ENCODE measurements at places on chromosomes 2 and 18.

DNA sequence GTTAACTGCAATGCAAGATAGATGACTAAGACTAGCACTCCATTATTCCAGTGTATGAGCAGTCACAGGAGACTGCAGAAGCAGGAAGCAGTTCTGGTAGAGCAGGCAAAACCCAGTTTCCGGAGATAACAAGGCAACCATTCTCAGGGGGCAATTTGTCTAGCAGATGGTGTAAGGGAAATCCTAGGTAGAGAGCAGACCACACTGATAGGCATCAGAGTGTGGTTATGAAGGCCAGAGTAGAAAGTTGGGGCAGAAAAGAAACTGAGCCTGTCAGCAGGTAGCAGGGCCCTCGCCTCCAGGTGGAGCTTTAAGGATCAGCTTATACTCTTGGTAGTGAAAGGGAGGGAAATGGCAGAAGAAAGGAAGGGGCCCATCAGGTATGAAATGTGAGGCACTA is 164.4 kb downstream of the PDE11A start:
- no peak for DNase-seq

GRCh38 chr2:73337828-73338227 is 44.5 kb upstream of the EGR4 start:
- no peak for DNase-seq

- DNase-seq = no peak
These were observed 265.7 kb downstream of the MEIS1 start for GRCh38 chr2:66700677-66701066.

GRCh38 chr2:85709401-85709811 is 15.2 kb downstream of the GNLY start:
- no peak for DNase-seq

DNA sequence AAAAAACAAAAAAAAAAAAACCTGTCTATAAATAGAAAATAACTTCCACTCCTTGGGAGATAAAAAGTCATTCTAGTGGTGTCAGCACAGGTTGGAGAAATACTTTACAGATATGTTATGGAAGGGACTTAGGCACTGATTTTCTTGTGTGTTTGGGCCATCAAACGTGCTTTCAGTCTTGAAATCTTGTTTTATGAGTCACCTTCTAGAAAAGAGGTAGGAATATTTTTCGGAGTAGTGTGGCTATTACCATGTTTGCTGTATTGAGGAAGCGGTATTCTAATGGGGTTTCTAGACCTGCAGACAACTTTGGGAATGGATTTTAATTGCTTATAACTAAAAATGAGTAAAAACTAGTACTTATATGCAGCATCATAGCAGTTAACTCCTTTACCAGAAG is 12.0 kb downstream of the HNMT start:
- DNase-seq = no peak

DNA sequence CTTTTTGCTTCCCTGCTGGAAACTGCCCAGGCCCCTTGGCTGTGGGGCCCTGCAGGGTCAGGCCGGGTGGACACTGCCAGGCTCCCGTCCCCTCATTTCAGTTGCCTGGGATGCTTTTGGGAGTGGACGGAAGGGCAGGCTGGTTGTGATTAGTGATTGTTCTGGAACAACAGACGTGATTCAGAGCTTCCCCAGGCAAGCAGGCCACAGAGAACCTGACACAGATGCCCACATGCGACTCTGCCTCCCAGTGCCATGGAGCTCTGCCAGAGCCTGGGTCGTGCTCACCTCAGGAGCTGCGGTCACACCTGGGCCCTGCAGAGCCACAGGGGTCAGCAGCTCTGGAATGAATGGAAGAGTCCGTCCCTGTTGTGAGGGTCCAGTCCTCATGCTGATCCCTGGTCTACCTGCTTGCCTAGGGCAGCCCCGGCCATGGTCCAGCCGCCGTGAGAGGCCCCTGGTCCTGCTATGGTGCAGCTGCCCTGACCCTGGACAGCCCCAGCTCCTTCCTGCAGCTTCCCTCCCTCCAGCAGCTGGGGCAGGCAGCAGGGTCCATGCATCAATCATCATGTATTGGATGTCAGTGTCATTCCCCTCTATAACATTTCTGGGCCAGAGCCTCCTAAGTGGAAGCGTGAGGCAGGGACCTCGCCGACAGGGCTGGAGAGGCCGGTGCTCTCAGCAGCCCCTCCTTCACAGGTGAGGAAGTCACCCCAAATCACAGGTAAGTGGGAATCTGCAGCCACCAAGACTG is 518.6 kb upstream of the MYT1L start:
- no peak for DNase-seq

DNA sequence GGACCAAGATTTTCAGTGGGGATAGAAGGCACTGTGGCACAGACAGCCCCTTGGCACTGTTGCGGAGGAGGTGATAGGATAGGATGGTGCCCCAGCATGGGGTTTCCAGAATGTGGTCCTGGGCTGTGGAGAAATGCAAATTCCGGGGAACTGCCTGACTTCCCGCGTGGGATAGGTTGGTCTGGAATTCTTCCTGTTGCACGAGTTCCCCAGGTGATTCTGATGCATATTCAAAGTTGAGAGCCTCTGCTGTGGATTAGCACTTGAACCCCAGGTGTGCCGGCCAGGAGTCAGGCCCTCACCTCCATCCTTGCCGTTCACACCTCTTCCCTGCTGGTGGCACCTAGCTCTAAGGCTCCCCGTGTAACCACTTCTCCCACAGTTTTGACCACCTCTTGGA is 15.5 kb downstream of the NCK2 start:
- DNase-seq = no peak

GRCh38 chr2:16660114-16660513 is 5.5 kb downstream of the CYRIA start:
- DNase-seq = no peak

DNA sequence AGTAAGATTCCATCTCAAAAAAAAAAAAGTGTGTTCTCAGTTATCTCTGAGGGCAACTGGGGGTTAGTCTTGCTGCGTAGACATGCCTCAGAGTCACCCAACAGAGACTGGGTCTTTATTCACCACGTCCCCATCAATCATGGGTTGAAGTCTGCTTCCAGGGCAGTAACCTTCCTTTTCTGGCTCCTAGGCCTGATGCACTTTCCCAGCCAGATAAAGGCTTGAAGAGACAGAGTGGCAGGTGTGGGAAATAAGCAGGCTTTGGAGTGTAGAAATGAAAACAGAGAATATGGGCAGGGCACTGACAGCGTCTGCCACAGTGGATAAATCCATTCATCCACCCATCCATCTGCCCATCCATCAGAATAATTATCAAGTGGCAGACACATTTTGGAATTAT is 134.1 kb upstream of the LGALSL start:
- DNase-seq = no peak

DNA sequence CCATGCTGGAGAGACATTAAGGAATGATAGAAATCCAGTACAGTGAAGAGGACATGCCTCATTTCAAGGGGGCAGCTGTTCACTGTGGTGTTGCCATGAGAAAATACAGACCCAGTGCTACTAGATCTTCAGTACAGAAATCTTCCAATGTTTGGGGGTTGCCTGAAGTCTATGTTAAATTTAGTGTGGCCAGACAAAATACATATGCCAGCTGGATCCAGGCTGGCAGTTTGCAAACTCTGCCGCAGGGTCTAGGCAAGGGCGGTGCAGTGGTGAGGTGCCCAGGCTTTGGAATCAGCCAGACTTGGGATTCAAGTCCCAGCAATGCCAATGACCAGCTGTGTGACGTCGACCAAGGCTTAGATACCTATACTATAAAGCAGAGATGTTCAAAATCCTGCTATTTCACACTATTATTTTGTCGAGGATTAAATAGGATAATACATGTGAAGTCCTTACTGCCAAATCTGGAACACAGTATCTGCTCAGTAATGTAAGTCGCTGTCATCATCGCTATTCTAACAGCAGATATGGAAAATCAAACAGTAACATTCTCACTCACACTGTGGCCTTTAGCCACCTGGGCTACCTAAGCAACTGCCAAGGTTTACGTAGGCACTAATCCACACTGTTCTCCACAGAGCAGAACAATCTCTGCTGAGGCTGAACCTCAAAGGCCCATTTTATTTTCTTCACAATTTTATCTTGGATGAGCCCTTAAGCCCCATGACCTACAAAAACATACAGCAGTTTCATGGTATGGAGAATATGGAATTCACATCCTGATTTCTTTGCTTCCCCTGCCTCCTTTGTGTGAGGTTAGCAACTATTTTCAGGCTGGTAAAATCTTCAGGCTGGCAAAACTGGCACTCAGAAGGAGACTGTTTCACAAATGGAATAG is 5.9 kb upstream of the TMSB10 start:
- DNase-seq = no peak

GRCh38 chr2:152460567-152460966 is 125.6 kb downstream of the FMNL2 start:
- no peak for DNase-seq

- DNase-seq = no peak
These were observed 409.8 kb downstream of the PLCL1 start for GRCh38 chr2:198214114-198214596.

- DNase-seq = no peak
These were observed 45.2 kb upstream of the MAPRE3 start for GRCh38 chr2:26925100-26925791.

DNA sequence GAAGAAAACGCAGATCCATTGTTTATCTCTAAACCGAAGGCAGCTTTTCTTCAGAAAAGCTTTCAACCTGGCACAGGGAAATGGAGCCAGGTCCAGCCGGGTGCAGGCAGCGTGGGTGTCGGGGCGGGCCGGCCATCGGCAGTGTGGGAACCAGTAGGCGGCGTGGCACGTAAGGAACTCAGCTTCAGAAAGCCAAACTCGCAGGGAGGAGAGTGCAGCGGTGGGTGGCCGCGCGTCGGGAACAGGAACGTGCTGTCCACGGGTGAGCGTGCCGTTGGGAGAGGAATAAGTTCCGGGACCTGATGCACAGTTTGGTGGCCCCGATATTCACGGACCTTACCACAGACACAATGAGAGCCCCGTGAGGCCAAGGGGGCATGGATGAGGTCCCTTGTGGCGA is 270.4 kb downstream of the TWIST2 start:
- DNase-seq = no peak

- DNase-seq = no peak
These were observed 68.0 kb downstream of the COBLL1 start for GRCh38 chr2:164773635-164774034.

GRCh38 chr2:105904938-105905337 is 160.2 kb downstream of the NCK2 start:
- no peak for DNase-seq

DNA sequence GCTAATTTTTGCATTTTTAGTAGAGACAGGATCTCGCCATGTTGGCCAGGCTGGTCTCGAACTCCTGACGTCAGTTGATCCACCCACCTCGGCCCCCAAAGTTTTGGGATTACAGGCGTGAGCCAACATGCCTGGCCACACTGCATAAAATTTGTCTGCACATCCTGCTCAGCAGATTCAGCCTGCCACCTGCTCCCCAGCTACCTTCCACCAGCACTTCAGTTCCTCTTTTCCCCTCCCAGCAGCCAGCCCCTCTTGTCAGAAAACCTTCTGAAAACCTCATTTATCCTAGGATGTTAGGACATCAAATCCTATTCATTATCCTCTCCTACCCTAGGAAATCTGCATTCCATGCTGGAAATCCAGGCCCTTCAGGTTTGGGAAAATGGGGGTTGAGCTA is 99.4 kb upstream of the STPG4 start:
- no peak for DNase-seq

GRCh38 chr18:77124452-77124922 is 8.1 kb downstream of the MBP start:
- DNase-seq = no peak

DNA sequence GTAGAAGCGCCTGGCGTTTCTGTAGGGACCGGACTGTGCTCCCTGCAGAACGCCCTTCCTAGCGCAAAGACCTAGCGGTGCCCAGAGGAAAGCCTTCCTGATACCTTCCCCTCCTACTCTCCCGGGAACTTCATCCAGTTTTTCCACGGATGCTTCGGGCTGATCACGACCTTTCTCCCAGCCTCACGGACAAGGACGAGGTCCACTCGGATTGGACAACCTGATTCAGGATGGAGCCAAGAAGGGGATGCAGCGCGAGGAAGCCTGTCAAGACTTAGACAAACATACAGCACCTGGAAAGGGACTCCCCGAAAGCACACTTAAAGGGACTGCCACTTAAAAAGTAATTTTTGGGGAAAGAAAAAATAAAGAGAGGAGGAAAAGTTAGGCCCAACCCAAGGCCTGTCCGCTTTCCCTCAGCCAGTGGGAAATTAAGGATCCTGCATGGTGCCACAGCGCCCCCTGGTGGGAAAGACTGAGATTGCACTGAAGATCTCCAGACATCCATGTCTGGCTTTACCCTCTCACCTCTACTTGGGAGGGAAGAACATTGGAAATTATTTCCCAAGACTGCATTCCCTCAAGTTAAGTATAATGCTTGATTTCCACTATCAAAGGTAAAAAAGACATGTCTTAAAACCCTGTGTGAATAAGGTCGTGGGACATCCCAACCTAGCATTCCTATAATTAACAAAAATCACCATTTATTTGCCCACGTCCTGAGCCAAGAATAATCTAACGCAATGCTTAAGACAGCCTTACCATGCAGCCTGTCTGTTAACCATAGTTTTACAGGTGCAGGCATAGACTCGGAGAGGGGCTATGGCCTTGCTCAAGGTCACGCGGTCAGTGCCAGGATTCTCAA is 13.4 kb upstream of the COPS8 start:
- peak; percentile 84 for DNase-seq

DNA sequence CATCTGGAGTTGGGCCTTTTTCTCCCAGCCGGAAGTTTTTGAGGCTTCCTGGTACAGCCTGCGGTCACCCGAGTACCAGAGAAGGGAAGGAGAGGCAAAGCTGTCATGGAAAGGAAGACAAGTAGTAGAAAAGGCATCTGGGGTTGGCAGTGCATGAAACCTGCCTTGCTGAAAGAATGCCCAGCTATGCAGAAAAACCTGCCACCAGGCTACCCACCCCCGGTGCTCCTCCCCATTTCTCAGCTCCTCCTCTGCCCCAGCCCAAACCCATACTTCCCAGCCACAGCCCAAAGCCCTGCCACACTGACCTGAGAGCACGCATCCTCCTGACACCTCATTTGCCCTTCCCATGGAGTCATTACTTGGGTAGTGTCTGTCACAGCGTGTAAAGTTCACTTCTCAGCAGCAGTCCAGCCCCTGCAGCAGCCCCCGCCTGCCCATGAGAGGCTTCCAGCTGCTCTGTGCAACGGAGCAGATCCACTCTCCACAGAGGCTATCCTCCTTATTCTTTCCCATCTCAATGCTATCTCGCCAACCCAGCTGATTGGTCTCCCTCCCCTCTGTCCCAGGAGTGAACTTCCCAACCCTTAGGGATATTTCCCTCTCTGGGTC is 40.4 kb upstream of the MAL start:
- DNase-seq = no peak

DNA sequence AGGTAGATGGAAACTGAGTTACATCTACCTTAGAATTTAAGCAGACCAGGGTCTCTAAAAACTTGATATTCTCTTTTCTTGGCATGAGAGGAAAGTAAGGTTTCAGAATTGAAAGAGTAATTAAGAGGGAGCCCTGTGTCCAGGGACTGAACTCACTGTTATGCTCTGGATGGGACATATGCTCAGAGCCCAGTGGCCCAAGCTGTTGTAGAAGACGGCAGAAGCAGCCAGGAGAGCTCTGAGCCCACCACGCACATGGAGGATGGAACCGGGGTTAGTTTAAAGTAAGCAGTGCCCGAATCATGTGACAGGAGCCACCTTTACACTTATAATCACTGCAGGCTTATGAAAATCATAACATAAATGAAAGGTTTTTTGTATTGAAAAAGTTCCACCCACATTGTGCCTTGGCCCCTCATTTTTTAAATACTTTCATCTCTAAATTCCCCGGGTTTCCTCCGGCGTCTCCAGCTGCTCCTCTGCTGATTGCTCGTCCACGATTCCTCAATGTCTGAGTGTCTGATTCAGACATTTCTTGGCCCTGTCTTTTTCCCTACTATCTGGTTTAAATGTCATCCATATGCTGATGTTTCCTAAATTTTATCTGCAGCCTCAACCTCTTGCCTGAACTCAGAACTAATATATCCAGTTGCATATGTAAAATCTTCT is 36.1 kb upstream of the SPTBN1 start:
- DNase-seq = no peak

- no peak for DNase-seq
These were observed 131.4 kb upstream of the ITGB6 start for GRCh38 chr2:160331258-160332025.

Measured in spinal cord (tissue), 10 donors.